ENCODE measurements at places on chromosomes 5 and 9.

DNA sequence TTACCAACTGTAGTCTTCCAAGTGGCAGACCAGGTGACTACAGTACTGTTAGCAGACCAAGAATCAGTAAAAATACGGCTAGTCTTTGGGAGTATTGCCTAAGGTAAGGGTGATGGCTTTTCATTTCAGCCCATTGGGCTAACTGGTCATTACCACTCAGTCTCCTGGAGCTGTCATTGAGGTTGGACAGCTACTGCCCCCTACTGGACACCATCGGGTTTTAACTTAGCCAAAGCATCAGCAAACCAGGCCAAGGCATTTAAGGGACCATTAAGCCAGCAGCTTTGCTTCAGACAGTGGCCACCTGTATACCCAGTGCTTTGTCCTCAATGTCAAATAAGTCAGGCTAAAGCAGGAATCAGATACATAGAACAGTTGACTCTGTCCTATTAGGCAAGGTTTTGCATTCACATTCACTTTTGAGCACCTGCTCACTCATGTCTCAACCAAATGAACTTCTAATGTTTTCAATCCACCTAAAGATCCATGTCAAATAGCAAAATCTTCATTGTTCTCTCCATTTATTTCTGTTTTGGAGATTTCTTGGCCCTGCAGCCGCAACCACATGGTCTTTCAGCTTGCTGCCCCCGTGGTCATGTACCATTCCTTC is 117.2 kb downstream of the INVS start:
- DNase-seq, result peak; percentile 40

DNA sequence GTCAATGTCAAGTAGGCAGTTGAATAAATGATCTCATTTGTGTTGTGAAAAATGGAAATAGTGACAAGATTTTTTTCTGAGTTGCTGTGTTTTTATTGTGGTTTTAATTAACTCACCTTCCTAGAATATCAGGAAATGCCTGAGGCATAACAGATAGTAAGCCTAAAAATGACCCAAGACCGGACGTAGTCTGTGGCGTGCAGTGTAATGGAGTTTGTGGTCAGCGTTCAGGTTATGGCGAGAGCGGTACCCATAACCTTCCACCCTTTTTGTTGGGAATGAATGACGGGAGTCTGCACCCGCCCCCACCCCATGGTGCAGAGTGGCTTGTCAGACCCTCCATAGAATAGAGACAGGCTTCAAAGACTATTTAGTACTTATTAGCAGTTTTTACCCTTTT is 119.3 kb downstream of the GALNT10 start:
- DNase-seq, result no peak

DNA sequence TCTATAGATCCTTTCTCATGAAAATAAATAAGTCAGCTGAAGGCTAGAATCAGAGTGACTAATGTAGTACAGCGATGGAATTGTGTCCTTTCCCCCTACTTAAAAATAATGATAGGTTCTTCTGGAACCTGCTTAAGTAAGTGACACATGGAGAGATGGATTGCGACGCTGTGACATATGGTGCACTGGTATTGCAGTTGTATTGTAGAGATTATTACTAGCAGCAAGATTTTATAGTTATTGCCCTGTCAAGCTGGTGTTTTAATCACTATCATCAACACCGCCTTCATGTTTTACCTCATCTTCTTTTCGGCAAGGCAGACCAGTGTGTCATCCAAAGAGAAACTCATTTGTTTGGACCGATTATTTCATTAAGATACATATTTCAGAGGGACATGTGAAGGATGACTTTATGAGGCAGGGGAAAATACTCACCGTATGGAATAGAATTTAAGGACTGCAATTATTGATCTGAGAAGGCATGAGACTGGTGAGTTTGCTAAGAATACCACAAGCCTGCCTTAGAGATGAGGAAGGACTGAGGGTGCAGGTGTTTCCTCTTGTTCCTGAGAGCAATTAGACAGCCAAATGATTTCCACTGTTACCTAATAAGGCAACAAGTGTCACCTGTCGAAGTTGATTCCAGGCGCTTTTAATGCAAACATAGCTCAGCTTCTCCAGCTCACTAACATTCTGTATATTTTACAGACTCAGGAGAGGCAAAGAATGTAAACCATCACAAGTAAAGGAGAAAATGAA is 1855.5 kb downstream of the MAT2B start:
- DNase-seq, result no peak

DNA sequence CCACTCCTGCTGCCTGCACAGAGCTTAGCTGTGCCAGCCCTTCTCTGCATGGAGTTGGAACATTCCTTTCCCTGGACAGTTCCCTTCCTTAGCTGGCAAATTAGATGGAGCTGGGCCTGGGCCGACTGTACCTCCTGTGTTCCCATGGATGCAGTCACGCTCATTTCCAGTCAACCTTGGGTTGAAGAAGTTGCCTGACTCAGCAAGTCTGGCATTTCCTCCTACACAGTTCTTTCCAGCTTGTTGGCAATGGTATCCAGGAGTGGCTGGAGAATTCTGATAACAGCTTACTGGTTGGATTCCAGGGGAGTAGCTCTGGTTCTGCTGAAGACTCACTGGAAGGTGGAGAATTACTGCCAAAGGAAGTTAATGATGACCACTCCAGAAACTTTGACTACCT is 9.2 kb upstream of the TAF1L start:
- no peak for DNase-seq

GRCh38 chr5:15131909-15132308 is 260.3 kb upstream of the ANKH start:
- no peak for DNase-seq

DNA sequence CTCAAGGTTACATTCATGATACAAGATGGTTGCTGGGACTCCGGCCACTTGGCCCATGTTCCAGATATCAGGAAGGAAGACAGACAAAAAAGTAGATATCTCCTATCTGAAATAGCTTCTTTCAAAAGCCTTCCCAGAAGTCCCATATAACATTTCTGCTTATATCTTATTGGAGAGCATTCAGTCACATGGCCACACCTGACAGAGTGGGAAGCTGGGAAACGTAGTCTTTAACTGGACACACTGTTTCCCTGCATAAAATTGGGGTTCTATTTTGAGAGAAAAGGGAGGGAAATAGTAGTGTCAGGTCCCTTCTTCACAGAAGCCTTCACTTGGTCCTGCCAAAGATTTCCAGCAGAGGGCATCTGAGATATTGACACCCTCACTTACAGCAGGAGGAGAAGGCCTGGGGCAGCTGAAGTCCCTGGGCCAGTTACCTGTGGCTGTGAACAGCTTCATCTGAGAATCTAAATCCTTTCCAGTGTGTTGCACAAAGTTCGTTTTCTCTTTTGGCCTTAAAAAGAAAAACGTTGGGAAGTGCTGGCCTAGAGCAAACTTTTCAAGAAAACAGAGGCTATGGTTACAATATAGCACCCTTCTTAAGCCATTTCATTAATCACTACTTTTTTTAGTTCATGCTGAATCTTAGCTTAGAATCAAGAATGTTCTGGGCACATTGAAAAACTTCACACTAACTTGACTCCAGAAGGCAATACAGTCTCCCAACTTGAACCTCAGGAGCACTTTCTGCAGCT is 33.5 kb downstream of the SPEF2 start:
- DNase-seq, result no peak

DNA sequence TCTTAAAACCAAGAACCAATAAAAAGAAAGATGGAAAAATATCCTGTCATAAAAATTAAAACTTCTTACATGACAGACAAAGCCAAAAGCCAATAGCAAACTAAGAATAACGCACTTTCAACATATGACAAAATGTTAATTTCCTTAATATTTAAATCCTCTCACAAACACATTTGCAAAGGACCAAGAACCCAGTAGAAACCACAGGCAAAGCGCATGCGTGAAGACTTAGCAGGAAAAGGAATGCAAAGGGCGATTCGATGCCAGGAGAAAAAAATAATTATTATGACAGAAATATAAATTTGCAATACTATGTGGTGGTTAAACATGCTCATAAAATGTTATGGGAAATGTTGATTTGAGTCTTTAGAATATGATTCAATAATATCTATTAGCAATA is 39.9 kb upstream of the OLFM1 start:
- no peak for DNase-seq

GRCh38 chr5:127696683-127697082 is 6.5 kb upstream of the CCDC192 start:
- DNase-seq, result no peak

GRCh38 chr5:99005506-99005905 is 76.7 kb upstream of the CHD1 start:
- no peak for DNase-seq

DNA sequence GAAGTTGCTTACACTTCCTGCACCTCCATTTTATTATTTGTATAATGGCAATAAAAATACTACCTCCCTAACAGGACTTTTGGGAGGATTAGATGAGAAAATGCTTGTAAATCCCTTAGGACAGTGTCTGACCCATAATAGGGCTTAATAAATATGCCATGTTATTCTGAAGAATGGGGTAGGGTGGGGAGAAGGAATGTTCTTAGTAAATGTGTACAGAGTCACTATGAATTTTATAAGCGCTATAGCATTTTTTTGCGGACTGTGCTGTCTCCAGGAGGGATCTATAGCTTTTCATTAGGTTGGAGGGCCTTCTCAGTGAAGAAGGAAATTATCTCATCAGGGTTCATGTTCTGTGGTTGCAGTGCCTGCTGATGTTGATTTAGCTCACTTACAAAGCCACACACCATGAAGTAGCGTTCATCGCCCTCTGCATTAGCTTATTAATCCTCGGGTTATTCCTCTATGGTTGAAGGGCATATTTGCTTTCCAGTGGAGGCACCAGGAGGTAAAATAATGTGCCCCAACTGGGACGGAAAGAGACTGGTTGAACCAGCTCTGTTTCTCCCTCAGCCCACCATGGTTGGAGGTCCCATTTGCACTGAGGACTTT is 497.1 kb downstream of the ARHGEF28 start:
- no peak for DNase-seq

DNA sequence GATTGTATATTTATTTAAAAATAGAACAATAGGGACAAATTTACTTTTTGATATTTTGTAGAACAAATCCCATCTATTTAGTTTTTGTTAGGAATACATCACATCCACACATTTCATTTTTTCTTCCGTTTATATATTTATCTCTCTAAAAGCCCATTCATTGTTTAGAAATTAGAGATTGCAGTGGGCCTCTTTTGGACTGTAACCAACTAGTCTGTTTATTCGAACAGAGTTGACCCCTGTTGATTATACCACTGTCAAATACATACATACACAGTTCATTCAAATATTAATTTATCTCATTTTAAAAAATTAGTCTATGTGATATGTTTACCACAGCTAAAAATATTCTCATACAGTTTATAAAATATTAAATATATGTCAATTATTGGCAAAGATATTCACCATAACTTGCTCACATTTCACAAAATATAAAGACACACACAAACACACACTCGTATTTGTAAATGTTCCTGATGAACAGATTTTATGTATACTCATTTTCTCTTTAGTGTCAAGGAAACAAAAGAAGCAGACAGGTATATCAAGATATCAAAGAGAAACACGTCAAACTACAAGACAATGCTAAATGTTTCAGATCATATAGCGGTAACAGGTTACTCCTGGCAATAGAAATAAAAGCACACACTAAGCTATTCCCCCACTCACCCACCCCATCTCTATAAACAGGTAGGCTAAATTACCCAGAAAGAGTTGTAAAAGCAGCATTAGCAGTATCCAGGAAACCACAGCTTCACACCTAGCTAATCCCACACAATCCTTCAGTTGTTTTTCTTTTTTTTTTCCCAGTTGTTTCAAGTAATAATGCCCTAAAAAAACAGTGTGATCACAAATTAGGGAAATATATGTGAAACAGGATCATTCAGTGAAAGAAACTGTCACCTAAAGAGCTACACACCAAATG is 283.9 kb downstream of the ADAMTS6 start:
- no peak for DNase-seq

DNA sequence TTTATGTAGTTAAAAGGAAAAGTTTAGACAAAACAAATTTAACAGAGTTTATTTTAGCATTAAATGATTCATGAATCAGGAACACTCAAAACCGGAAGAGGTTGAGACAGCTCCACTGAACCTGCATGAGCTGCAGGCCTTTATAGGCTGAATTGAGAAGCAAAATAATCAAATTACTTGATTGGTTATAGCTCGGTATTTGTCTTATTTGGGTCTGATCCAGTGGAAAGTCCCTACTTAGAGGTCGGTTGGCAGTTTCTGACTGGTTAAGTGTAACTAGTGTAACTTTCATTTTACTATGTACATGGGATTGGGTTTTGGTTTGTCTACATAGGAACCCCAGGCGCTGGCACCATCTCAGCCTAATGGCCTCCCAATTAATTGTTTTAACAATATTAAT is 74.1 kb upstream of the PIK3R1 start:
- peak; percentile 55 for DNase-seq
